ENCODE measurements at places on chromosomes 7 and 10.

- no peak for DNase-seq
These were observed 807 bp upstream of the MINPP1 start for GRCh38 chr10:87503886-87504285.

- no peak for DNase-seq
These were observed 66.1 kb upstream of the JCAD start for GRCh38 chr10:30125496-30125895.

DNA sequence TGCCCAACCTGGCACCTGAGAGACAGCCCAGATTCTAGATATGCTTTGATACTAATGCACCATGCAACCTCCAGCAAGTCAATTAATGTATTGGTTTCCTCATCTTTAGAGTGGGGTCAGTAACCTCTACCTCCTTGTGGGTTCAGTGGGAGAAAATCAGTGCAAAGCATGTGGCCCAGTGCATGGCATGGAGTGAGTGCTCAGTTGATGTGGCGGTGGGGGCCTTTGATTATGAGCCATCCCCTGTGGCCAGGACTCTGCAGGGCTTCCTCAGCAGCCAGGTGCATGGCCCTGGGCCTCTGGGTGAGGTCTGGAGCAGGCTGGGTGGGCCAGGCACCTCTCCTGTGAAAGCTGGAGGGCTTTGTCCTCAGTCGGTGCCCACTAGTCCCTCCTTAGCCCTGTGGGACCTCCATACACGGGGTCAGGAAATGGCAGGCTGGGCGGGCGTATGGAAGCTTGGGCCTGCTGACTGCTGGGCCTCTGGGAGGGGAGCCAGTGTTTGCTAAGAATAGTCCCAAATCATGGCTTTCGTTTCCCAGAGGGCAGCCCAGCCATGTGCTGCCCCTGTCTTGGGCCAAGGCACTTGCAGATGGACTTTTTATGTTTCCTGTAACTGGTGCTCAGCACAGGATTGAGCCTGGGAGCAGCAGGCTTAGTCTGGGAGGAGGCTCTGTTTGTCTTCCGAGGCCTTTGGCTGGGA lies 3.4 kb downstream of the PALD1 start:
- no peak for DNase-seq

DNA sequence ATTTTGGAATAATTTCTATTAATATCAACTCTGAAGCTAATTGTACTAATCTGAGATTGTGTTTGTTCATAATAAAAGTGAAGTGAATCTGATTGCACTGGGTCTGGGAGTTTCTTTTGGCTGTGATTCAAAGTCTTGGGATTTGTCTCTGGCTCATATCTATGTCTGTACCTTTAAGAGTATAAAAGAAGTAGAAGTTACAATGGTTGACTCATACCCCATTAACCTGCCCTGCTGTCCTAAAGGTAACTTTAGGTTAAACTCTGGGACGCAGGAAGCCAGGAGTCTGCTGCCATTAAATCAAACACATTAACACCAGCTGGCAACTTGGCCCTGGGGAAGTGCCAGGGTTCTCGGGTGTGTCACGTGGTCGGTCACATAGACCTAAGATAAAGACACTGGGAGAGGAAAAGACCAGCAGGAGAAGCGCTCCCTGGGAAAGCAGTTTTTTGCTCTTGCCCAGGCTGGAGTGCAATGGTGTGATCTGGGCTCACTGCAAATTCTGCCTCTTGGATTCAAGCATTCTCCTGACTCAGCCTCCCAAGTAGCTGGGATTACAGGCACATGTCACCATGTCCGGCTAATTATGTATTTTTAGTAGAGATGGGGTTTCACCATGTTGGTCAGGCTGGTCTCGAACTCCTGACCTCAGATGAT lies 17.8 kb downstream of the SCD start:
- no peak for DNase-seq

DNA sequence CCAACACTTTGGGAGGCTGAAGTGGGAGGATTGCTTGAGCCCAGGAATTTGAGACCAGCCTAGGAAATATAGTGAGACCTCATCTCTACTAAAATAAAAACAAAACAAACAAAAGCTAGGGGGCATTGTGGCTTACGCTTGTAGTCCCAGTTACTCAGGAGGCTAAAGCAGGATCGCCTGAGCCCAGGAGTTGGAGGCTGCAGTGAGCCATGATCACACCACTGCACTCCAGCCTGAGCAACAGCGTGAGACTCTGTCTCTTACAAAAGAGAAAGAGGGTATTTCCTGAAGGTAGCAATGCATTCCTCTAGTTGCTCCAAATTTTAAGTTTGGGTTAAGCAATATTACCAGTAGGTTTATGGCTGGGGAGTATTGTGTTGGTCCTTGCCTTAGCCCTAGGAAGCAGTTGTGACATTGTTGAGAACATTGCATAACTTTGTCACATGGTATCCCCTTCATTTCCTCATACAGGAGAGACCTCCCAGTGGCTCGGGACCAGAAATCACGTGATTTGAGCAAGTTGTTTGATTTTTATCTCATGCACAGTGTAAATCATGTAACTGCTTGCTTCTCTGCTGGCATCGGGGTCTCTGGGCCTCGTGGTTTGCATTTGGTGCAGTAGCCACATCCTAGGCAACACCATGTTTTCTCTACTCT lies 23.3 kb upstream of the SMARCD3 start:
- DNase-seq = no peak

GRCh38 chr10:6348096-6348874 lies 145.6 kb downstream of the PFKFB3 start:
- DNase-seq = peak; percentile 80

DNA sequence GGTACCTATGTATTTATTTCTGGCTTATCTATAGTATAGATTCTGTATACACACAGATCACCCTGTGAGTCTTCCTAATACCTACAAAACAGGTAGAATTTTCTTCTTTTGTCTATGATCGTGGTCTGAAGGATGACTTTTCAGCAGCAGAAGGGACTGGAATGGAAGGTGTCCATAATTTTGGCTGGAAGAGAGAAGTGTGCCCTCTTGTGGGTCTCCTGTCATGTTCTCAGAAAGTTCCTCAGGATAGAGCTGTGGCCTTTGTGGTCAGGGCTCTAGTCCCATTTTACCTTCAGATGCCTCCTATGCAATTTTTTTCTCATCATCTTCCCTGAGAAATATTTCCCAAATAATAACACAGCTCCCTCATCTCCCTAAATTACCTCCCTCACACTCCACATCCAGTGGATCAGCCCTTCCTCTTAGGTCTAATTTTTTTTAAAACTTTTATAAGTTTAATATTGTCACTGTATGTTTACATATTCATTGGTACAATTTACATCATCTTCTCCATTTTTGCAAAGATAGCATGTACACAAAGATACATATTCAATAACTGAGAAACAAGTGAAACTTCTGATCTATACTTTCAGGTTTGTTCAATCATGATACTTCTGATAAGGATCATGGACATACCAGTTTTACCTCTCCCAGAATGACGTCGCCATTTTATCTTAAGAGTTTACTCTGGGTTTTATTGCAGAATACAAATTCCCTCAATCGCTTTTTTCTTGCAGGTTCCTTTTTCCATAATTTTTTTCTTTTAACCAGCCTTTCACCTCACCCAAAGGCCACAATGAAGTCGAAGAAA lies 112.7 kb downstream of the REEP3 start:
- no peak for DNase-seq

DNA sequence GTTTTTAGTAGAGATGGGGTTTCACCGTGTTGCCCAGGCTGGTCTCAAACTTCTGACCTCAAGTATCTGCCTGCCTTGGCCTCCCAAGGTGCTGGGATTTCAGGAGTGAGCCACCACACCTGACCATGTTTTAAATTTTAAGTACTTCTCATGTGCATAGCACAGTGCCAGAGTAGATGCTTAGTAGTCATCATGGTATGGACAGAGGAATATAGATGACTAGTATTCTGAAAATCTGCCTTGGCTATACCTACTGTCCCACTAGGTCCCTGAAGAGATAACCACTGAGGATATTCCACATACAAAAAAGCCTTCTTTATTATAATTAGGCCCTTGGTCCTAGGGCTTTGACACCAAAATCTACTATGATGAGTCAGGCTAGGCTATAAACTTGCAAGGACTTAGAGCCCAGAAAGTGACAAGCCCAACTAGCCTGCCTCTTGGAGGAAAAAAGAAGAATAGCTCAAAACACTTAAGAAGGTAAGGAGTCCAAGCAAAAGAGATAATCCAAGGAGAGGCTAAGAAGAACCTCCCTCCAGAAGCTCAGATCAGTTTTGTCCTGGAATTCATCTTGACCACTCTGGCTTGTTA lies 34.0 kb downstream of the LUC7L2 start:
- no peak for DNase-seq

Measured in CD4-positive, alpha-beta T cell (primary cell).